ENCODE measurements at places on chromosomes 7 and 10.

- DNase-seq, result no peak
Observed at GRCh38 chr10:117248750-117249465, 8.0 kb downstream of the SLC18A2 start.

DNA sequence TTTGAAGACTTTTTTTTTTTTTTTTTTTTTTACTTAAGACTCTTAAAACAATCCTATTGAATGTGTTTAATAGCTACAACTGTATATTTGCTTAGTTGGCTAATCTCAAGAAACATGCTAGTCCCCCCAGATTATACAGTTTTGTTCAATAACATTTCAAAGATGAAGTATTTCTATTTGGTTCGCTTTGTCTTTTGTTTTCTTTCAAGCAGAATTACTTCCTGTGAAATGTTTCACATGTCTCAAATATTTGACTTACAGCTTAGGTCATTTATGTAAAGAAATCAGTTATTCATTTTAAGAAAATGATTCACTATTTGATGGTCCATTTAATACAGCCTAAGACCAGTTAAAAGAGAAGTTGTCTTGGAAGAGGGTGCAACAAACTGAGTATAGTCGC, 12.8 kb upstream of the LAMB1 start:
- DNase-seq, result no peak

- peak; percentile 68 for DNase-seq
Observed at GRCh38 chr7:75967487-75967997, 26.9 kb downstream of the TMEM120A start.

DNA sequence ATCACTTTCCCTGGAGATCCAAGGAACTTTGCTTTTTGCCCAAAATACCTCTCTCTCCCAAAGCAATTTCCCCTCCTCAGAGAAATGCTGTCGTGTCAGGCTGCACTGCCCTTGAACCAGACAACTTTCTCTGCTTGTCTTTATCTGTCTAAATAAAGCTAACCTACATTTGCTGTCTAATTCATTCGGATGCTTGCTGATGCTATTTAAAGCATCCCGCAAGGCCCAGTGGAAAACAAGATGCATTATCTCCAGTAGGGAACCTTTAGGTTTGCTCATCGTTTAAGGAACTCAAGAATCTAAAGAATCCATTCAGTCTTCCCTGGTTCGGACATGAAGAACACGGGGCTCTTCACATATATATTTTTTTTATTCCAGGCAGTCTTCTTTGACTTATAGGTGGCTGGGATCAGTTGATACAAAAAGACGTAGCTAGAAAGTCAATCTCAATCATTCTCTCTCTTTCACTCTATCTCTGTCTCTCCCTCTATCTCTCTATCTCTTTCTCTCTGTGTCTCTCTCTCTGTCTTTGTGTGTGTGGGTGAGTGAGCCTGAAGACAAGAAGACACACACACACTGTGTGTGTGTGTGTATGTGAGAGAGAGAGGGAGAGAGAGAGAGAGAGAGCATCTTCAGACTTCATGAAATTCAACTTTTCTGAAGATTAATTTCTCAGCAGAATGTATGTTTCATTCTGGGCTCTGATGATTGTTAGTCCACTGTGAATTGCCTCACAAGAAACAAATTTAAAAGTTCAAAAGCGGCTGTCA, 92.8 kb upstream of the MKLN1 start:
- no peak for DNase-seq

DNA sequence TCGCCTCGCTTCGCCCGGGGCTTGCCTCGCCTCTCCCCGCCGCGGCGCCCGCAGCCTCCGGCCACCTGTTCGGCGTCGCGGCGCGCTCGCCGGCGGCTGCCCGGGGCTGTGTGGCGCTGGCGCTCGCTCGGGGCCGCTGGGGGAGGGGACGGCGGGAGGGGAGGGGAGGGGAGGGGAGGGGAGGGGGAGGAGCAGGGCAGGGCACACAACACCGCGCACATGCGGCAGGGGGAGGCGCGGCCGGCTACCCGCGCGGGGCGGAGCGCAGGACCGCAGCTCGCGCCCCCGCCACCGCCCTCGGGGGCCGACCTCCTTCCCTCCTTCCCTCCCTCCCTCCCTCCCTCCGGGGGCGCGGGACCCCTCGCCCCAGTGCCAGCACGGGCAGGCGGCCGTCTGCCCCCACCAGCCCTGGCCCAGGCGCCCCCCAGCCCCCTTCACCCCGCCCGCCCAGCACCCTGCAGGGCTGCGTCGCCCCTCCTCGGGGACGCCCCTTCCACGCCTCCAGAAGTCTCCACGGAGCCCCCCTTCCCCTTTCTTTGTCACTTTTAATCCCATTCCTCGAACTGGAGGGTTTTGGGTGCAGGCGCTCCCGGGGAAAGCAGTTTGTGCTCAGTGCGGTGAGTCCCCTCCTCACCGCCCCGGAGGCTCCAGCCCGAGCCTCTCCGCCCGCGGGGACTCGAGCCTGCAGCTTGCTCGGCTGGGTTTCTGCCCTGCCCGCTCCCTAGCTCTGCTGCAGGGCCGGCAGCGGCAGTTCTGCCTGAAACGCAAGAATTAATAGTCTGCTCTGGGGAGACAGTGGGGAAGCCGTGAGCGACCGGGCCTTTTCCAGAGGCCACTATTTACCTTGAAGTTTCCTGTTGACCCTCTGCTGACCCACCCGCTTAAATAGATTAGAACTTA, at the start of gene PARD3:
Gene PARD3 (minus strand): TSS at position 112 of the 900 bp plus-strand sequence. CDS start 301 bp downstream, outside the sequence.
- DNase-seq, result peak; percentile 12

GRCh38 chr10:123274306-123275135, 120.3 kb downstream of the BUB3 start:
- peak; percentile 89 for DNase-seq

GRCh38 chr7:772392-772791, 45.3 kb upstream of the PRKAR1B start:
- no peak for DNase-seq

- no peak for DNase-seq
Observed at GRCh38 chr7:41996381-41997035, 240.5 kb downstream of the GLI3 start.

DNA sequence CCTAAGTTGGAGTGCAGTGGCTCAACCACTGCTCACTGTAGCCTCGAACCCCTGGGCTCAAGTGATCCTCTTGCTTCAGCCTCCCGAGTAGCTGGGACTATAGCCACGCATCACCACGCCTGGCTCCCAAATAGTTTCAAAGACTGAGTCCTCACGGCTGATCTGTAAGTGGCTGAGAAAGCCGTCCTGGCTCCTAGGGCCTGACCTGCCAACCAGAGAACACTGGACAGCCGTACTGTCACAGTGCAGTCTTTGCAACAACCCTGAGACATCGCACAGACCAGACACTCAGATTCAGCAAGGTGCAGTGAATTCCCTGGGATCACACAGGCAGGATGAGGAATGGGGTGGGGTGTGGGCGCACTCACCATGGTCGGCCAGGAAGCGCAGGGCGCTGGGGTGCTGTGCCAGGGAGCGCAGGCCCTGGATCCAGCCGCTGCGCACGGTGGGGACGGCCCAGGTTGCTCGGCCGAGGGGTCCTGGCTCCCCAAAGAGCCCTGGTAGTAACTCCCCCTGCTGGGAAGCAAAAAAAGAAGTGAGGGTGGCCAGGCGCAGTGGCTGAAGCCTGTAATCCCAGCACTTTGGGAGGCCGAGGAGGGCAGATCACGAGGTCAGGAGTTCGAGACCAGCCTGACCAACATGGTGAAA, 10.7 kb downstream of the BRAT1 start:
- DNase-seq, result no peak

- peak; percentile 24 for DNase-seq
Observed at GRCh38 chr7:80277434-80278427, 143.1 kb downstream of the GNAI1 start.

DNA sequence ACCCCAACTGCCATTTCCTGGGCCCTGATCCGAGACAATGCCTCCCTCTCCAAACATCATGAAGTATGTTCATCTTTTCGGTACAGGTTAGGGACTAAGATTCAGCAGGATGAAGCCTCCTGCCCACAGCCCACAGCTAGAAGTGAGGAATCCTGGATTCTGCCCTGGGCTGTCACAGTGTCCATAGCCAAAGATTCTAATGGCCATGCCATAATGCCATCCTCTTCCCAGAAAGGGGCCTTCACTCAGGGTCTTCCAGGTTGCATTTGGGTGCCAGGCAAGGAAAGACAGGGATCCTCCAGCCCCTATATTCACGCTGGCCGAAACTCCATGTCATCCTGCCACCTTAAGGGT, 15.7 kb upstream of the ZMIZ1 start:
- no peak for DNase-seq

DNA sequence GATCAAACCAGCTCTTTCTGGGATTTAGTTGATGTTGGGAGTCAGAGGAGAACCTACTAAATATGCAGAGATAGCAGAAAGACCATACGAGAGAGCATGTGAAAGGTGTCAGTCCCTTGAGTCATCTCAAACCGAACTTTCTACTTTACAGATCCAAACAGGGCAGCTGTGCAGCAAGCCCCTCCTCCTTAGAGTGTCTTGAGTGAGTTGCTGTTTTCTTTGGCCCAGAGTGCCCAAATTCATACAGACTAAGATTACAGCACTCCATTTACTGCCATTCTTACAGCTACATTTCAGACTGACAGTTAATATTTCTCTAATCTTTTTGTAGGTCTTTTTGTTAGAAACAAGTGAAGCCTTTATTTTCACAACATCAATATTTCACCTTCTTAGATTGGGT, 53.4 kb downstream of the NRCAM start:
- no peak for DNase-seq

- DNase-seq, result no peak
Observed at GRCh38 chr7:159038066-159038465, 106.6 kb downstream of the VIPR2 start.

DNA sequence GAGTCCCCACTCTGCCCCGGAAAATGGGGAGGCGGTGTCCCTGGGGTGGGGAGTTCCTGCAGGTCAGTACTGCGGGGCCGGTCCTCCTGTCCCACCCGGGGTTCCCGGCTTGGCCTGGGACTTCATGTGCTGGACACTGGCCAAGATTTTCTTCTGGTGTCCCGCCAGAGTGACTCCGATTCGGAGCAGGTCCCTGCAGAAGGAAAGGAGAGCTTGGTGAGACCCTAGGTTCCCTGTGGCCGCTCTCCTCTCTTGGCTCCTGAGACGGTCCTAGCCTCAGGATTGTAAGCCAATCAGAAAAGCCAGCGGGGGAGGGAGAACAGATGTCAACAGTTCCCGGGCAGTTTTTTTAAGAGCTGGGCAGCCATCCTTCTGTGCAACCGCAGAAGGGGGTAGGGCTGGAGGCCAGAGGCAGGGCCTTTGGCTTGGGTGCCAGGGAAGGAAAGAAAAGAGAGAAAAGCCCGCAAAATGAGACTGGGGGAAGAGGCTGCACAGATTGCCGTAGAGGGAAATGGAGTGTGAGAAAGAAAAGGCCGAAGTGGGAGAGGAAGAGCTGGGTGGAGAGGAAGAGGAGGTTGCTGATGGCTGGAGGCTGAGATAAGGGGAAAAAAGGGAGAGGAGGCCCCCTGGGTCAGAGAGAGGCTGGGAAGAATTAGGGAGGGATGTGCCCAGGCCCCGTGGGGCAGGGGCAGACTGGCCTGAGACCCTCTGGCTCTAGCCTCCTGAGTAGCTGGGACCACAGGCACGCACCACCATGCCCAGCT, 23.7 kb downstream of the EPHB4 start:
- DNase-seq, result peak; percentile 86

GRCh38 chr7:10237306-10237705, 736.4 kb upstream of the PHF14 start:
- DNase-seq, result no peak

- no peak for DNase-seq
Observed at GRCh38 chr10:117218654-117219053, 21.4 kb downstream of the KCNK18 start.

DNA sequence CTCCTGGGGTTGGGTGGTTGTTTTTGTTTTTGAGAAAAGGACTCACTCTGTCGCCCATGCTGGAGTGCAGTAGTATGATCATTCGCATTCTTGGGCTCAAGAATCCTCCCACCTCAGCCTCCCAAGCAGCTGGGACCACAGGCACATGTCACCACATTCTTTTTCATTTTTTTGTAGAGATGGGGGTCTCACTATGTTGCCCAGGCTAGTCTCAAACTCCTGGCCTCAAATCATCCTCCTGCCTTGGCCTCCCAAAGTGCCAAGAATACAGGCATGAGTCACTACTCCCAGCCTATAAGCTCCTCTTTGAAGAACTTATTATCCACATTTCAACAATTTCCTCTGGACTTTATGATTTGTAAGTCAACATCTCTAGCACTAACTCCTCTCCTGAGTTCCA, 102.7 kb downstream of the KMT2C start:
- DNase-seq, result no peak

GRCh38 chr7:157975401-157976372, 611.9 kb downstream of the PTPRN2 start:
- DNase-seq, result no peak

DNA sequence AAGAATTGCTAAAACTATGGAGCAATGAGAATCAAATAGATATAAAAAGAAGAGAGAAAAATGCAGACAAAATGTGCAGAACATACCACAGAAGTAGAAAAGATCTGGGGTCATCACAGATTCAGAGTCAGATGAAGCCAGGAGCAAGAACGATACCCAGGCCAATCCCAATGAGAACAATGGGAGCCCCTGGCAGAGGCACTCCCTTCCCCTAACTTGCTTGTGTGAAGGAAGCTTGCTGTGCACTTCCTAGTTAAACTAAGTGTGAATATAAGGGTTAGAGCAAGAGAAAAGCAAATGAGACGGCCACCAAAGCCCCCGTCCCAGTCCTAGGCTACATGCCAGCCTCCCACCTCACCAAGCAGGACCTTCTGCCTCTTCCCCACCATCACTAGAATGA, 12.7 kb downstream of the PARP12 start:
- no peak for DNase-seq

DNA sequence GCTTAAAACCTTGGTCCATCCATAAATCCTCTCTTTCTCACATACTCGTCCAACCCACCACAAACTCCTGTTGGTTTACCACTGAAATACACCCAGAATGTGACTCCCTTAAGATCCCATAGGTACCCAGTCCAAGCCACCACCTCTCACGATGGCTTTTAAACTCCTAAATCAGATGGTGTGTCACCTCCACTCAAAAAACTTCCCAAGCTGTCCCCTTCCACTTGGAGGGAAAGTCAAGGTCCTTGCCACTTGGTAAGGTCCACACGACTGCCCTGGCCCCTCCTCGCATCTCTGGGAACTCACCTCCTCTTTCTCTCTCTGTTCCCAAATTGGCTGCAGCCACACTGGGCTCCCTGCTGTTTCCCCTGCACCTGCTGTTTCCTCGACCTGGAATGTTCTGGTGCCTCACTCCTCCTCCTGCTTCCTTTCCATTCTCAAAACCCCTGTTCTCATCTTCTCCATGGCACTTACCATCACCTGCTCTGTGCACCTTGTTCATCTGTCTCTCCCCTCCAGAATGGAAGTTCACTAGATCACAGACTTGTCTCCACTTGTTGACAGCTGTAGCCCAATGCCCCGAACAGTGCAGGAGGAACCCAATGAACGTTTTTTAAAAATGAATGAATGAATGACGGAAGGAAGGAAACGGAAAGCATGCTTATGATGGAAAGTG, 23.0 kb downstream of the ZFAND2A start:
- DNase-seq, result no peak

- DNase-seq, result no peak
Observed at GRCh38 chr7:8177109-8177933, 84.6 kb downstream of the ICA1 start.

GRCh38 chr10:119491966-119492757, 50.4 kb downstream of the RGS10 start:
- DNase-seq, result no peak

- DNase-seq, result no peak
Observed at GRCh38 chr7:38169847-38170246, 8.2 kb upstream of the STARD3NL start.

GRCh38 chr7:3265388-3265787, 35.7 kb upstream of the SDK1 start:
- DNase-seq, result no peak

GRCh38 chr10:74525885-74526284, 300.5 kb upstream of the KAT6B start:
- no peak for DNase-seq
